ENCODE measurements at places on chromosomes 5 and 9.

GRCh38 chr9:112754578-112754977 lies 4.0 kb downstream of the SNX30 start:
- DNase-seq = peak; percentile 49

DNA sequence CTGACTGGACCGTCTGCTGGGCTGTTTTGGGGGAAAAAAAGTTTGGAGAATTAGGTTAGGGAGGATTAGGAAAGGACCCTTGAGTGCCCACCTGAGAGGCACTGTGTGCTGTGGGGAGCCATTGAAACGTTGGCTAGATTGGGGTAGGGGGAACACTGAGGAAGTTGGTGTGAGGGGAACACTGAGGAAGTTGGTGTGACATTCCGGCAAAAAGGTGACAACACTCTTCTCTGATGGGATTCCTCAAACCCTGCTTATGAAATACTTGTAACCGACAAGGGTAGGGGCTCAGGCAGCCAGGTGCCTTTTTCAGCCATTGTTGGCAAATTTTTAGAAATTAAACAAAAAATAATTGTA lies 1.0 kb downstream of the CYSTM1 start:
- DNase-seq = no peak

GRCh38 chr9:121888438-121888775 lies 204.7 kb downstream of the TTLL11 start:
- no peak for DNase-seq

- DNase-seq = no peak
Observed at GRCh38 chr5:157271740-157272271, 5.9 kb downstream of the CYFIP2 start.

- no peak for DNase-seq
Observed at GRCh38 chr5:58456026-58456425, 3.9 kb downstream of the PLK2 start.

GRCh38 chr9:89854715-89855475 lies 250.1 kb downstream of the GADD45G start:
- no peak for DNase-seq

- DNase-seq = no peak
Observed at GRCh38 chr5:141908796-141909195, 14.9 kb upstream of the DELE1 start.

DNA sequence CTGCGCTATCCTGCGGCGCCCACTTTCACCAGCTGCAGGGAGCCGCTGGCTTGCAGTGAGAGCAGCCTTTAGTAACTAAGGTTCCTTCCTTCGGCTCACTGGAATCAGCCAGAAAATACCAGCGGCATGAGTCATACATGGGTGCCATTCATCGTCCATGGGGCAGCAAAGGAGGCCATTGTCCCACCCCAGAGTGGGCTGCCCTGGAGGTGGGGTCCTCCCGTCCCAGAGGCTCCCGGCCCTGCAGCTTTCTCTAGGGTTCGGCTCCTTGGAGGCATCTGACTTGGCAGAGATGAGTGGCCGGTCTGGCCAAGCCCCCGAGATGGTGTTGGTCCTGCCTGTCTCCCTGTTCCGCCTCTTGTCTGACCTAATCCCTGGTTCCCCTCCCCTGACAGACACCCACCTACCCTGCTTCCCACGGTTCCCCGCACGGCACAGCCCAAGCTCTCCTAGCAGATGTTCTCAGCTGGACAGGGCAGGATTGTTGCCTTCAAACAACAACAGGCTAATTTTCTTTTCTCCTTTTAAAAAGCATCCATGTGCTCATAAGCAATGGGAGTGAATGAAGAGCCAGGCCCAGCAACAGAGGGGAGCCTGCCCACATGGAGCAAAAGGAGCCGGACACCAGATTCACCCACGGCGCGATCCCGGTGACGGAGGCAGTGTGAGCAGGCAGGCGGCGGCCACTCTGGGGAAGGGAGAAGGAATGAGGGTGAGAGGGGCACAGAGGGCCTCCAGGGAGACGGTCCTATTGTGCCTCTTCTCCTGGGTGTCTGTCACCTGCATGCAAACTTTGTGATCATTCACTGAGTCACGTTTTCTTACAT lies 97.0 kb upstream of the COL5A1 start:
- DNase-seq = no peak

- DNase-seq = no peak
Observed at GRCh38 chr9:32523910-32524309, 2.1 kb downstream of the RIGI start.

DNA sequence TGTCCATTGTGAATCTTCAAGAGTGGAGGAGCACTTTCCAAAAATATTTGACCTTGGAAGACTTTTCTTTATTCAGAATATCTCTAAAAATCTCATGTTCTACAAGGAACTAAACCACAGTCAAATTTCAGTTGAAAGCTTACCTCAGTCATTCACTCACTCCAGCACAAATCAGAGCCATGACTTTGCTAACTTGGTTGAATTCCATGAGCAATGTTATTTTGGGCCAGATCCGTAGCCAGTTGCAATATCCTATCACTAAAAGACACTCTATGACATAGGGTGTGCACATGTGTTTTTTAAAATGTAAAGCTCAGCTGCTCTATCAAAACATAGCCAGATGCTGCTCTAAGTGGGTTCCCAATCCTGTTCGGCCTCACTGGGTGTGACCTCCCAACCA lies 156.1 kb upstream of the ANKRD55 start:
- DNase-seq = no peak

DNA sequence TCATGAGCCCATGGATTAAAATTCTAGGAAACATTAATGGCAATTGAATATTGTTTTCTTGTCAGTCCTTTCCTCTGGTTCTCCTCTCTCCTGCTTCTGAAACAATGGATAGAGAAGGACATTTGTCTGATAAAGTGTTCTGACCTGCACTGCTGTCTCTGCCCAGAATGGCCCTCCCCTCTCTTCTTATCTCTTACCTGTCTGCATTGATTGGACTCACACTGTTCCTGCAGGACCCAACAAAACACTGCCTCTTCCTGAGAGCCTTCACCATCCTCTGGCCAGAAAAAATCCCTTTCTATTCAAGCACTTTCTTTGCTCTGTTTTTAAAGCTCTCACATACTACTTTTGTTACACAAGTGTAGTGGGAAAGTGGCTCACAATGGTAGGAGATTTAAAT lies 143.8 kb upstream of the DHFR start:
- DNase-seq = no peak

DNA sequence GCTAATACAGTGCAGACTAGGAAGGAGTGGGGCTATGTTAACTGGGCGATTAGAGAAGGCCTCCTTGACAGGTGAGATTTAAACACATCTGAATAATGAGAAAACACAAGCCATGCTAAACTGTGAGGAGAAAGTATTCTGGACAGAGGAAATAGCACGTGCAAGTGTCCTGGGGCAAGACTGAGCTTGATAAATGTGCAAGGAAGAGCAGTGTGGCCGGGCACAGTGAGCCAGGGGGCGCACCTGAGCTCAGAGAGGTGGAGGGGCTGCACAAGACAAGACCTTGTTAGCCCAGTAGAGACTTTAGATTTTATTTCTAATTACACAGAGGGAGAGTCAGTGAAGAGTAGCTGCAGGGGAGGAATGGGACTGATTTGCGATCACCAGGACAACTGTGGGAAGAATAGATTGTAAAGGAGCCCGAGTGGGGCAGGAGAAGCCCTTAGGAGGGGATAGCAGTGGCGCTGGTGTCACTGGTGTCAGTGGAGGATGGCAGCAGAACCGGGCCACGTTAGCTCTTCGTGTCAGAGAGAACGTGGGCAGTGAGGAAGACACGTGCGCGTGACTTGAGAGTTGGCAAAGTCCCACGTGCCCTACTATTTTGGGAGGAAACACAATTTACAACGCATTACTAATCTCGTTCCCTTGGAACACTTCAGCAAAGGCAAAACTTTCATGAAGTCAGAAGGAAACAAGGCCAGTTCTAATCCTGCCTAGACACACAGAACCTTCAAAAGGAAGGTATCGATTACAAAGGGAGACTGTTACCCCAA lies 17.9 kb upstream of the C5orf47 start:
- no peak for DNase-seq

GRCh38 chr9:86924206-86924605 lies 23.1 kb downstream of the GAS1 start:
- DNase-seq = no peak

DNA sequence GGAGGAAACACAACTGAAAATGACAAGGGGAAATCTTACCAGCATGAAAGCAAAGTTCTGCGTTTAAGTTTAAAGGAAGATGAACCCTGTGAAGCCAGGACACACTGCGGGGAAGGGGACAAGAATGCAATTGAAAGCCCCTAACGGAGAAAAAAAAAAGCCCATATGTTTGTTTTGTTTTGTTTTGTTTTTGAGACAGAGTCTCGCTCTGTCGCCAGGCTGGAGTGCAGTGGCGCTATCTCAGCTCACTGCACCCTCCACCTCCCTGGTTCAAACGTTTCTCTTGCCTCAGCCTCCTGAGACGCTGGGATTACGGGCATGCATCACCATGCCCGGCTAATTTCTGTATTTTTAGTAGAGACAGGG lies 2.9 kb downstream of the STK10 start:
- DNase-seq = no peak

- DNase-seq = no peak
Observed at GRCh38 chr9:136339173-136339957, 12.0 kb downstream of the GPSM1 start.

DNA sequence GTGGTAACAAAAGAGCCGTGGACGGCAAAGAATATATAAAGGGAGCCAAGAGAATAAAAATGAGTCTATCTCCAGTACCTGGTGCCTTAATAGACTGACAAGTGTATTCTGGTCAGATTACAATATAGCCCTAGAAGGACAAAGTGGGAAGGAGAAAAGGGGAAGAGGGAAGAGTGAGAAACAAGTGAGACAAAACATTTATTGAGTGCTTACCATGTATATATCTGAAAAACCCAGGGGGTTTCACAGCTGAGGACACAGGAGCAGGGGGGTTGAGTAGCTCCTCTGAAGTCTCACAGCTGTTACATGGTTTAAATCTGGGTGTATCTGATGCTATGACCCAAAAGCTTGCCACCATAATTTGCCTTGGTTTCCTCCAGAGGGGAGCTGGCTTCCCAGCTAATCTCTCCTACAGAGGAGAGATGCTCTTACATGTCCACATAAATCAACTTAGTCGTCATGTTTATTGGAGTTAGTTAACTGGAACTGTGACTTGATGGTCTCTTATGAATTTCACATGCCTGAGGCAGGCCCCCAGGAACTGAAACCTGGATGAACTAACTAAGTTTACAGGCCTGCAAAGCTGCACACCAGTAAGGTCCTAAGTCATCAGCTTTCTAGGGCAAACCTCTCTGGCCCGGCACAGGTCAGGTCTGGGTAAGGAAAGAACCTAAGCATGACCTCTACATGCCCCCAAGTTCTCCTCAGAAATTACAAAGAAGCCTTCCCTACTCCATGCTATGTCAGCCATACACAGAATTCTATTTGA lies 15.5 kb downstream of the SIL1 start:
- no peak for DNase-seq

DNA sequence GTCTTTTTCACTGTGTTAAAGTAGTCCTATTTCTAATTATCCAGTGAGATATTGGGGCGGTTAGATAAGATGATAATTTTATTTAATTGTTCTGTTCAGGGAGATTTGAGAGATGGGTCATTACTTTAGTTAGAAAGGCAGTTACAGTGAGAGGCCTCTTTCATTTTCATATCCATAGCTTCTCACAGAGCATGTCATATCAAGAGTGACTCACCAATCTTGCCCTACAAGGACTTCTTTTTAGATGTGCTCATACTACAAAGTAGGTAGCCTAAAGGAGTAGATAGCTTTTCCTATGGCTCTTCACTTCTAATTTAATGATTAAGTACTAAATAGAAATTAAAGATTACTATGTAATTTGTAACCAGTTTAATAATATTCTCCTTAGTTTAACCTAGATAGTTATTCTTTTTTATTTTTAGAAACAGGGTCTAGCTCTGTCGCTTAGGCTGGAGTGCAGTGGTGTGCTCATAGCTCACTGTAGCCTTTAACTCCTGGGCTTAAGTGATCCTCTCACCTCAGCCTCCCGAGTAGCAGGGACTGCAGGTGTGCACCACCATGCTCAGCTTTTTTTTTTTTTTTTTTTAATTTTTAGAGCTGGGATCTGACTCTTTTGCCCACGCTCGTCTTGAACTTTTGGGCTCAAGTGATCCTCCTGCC lies 71.0 kb downstream of the FER start:
- DNase-seq = no peak

DNA sequence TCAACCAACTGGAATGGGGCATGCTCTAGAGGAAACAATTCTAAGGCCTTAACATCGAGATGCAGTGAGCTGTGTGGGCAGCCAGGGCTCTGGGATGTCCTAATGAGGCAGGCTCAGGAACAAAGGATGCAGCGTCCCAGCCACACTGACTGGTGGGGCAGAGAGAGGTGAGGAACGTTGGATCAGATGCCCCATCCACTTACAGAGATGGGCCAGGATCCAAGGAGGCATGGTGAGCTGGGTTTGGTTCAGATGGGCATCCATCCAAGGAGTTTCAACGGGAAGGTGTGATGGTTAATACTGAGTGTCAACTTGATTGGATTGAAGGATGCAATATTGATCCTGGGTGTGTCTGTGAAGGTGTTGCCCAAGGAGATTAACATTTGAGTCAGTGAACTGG lies 15.5 kb upstream of the MARCHF6 start:
- no peak for DNase-seq

- no peak for DNase-seq
Observed at GRCh38 chr5:107365320-107366109, 305.2 kb downstream of the EFNA5 start.

DNA sequence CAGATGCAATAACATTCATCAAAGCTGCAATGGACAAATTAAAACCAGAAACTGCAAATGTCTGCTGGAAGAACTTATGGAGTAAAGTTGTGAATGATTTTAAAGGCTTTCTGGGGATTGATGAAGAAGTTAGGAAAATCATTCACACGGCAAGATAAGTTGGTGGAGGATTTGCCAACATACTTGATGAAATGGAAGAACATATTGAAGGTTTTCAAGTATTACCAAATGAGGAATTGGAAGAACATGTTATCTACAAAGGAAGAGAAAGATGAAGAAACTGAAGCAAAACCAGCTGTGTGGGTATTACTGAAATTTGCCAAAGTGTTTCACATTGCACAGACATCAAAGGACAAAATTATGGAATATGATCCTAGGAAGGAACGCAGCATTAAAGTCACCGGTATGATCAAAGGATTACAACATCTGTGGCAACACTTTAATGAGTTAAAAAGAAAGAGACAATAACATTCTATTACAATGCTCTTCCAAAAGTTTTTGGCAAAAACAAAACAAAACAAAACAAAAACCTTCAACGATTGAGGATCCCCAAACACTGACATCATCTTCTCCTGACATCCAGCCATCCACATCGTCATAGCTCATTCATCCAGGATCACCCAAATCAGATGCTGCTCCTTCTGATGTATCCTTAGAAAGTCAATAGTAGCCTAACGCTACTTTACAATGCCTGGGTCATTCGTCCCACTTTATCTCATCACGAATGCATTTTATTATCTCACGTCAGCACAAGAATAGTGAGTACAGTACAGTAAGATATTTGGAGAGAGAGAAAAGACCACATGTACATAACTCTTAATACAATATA lies 61.3 kb upstream of the SMC5 start:
- no peak for DNase-seq

DNA sequence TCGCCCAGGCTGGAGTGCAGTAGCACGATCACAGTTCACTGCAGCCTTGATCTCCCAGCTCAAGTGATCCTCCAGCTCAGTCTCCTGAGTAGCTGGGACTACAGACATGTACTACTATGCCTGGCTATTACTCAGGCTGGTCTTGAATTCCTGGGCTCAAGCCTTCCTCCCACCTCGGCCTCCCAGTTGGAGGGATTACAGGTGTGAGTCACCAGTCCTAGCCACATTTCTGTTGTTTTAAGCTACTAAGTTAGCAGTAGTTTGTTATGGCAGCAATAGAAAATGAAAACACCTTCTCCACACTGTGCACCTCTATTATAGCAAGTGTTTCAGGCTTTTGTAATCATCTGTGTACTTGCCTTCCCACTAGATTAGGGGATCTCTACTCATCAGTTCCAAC lies 588.9 kb upstream of the TLE4 start:
- DNase-seq = peak; percentile 18

GRCh38 chr9:39588500-39589137 lies 233.2 kb downstream of the SPATA31A1 start:
- DNase-seq = no peak
